ENCODE measurements at places on chromosomes 13 and 19. TPM values are rescaled to one million over a fixed set of nuclear protein-coding genes. Genes with fewer than 3 reads are reported as not detected.

The NOVA2 gene
- total RNA-seq, result 0.10 TPM

The LRRC63 gene
- total RNA-seq, result not detected

The TPTE2 gene
- total RNA-seq, result not detected

The NKG7 gene
- not detected for total RNA-seq
